ENCODE measurements at places on chromosomes 5 and 9. TPM values are rescaled to one million over a fixed set of nuclear protein-coding genes. Genes with fewer than 3 reads are reported as not detected.
A peak's percentile ranks its signal among the peaks of the same experiment; 100 is the strongest.

DNA sequence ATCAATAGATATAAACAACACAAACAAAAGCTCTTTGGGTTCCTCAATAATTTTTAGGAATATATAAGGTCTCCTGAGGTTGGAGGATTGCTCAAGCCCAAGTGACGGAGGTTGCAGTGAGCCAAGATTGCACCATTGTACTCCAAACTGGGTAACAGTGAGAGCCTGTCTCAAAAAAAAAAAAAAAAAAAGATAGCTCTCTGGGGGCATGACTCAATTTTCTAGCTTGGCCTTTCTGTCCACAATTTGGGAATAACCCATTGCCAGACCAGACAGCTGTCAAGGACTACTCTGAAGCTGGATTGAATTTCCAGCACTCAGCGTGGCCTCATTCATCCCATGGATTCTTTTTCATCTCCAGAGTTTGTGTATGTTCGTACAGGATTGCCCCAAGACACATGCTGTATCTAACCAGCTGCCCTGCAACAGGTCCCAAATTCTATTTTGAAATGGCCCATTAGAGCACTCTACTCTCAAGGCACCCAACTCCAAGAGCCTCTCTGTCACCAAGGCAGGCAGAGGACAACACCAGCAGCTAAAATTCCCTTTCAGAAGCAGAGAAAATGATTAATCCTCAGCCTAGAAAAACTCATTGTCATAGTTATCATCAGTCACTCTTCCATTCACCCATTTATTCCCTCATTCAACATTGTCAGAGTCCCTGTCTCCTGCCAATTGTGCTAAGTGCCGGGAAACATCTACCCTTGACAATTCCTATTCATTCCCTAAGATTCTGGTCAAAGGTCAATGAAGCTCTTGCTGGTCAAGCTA lies 8.7 kb downstream of the FAM193B start:
- peak; percentile 79 for DNase-seq

DNA sequence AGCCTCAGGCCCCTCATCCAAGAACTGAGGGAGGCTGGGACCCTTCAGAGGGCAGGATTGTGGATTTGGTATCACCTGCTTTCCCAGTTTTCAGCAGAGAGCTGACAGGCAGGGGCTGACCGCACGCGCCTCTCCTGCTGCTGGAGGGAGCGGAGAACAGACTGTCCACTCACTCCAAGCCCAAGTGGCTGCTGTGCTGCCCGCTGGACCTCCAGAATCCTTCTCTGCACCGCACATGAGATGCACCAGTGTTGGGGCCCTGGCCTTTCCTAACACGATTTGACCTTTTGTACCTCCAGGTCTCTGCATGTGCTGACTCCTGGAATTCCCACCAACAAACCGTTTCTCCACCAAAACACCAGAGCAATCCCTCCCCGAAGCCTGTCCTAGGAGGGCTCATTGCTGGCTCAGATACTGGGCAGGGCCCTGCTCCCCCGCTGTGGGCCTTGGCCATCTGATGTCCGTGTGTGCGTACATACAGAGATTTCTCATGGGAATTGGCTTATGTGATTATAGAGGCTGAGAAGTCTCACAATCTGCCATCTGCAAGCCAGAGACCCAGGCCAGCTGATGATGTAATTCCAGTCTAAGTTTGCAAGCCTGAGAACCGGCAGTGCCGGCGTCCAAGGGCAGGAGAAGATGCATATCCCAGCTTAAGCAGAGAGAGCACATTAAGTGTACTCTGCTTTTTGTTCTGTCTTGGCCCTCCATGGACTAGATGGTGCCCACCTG lies 141.7 kb downstream of the GADD45G start:
- DNase-seq: no peak

DNA sequence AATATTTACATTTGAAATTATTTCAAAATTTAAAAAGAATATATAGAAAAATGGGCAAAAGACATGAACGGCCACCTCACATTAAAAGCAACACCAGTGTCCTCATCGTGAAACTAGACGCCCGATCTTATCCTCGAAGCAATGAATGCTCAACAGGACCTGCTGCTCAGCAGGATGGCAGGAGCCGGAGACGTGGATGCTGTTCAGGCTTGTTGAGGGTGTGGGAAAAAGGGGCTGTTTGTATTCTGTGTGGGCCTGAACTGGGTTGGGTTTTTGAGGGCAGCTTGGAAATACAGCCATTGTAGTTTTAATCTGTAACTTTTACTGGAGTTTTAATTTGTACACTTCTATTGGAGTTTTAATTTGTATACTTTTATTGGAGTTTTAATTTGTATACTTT lies 20.3 kb downstream of the EXOC3 start:
- peak; percentile 77 for DNase-seq

GRCh38 chr5:158368686-158369085 lies 509.7 kb upstream of the CLINT1 start:
- no peak for DNase-seq

- no peak for DNase-seq
These were observed 139.5 kb upstream of the DMRTA1 start for GRCh38 chr9:22307013-22307711.

Gene SCGB3A2
- total RNA-seq: not detected

Gene GRM6
- not detected for total RNA-seq

Gene DDX31
- total RNA-seq: 24.1 TPM

Measured in lower leg skin (tissue), 4 donors.